ENCODE measurements at places on chromosomes 2 and 18.

- no peak for DNase-seq
These were observed 6.7 kb upstream of the QPCT start for GRCh38 chr2:37337620-37338280.

DNA sequence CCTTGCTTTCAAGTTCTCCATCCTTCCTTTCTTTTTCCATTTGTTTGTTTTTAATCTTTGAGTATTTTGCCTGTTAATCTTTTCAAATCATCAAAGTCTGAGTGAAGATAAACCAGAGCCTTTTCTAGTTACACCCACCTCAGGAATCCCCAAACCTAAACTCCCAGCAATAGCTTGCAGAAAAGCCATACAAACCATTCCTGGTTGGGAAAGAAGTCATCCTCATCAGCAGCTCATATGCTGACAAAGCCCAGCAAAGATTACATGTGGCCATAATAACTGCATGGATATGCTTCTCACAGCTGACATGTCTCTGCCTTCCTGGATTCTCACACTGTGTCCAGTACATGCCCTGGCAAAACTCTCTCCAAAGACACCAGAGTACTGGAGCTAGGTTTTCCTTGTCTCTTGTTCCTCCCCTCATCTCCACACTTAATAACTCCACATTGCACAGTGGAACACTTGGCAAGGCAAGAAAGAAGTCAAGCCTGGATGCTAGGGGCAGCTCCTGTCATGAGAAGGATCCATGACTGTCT lies 126.4 kb upstream of the TLK1 start:
- no peak for DNase-seq

GRCh38 chr2:227447606-227448005 lies 24.4 kb upstream of the AGFG1 start:
- DNase-seq = no peak

DNA sequence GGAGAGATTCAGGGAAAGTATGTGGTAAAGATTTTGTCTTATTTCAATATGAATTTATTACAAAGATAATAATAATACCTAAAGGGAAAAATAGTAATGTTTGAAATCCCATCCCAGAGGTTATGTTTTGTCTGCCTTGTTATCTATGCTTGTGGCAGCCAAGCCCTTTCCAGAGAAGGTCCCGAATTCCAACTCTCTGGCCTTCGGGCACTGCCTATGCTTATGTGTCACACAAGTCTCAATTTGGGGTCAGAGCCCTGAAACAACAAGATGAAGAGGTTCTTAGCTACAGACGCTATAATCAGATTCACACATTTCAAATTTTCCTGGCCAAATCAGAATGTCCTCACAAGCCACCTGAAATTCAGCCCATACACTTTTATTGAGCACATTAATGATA lies 59.9 kb downstream of the DNER start:
- no peak for DNase-seq

GRCh38 chr2:75558136-75558535 lies 2.6 kb downstream of the EVA1A start:
- DNase-seq = no peak

DNA sequence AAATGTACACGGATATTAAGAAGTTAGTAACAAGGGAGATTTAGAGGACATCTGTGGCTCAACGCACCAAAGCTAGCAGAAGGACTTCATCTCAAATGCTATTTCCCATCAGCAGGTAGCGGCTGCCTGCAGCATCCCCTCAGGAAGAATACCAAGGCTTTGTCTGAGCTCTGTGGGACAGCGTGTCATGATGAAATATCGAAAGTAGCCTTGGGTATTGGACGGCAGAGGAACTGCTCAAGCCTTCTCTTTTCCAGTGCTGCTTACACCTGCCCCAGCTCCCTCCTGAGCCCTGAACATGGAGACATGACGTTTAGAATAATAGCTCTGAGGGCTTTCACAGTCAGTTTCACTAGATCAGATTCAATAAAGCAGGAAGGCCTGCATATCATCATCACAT lies 241.6 kb downstream of the SUCLG1 start:
- no peak for DNase-seq
